Neural crest cell (in vitro differentiated cells): ENCODE measurements at places on chromosomes 16 and 17.

- DNase-seq = no peak
Measured at GRCh38 chr16:30888856-30889499, 4.9 kb downstream of the BCL7C start.

DNA sequence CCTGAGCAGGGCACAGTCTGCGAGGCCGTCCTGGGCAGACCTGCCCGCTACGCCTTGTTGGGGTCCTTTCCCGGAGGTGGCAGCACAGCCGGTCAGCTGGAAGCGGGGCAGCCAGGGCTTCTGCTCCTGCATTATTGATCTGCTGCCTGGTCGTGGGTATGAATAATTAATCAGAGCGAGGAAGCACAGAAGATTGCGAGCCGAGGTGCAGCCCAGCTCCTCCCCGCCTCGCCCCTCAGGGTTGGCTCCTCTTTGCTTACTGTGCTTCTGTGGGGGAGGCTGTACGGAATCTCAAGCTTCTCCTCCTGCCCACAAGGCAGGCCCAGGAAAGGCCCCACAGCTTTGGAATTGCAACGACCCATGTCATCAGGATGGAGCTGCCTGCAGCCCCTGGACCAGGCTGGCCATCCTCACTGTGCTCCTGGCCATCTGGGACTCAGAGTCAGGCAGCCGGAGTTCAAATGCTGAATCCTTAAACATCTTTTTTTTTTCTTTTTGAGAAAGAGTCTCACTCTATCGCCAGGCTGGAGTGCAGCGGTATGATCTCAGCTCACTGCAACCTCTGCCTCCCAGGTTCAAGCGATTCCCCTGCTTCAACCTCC, 25.6 kb downstream of the TRARG1 start:
- DNase-seq = no peak

GRCh38 chr16:81581107-81581506, 136.5 kb downstream of the CMIP start:
- no peak for DNase-seq

- DNase-seq = no peak
Measured at GRCh38 chr17:61504697-61505096, 52.5 kb downstream of the TBX4 start.

- no peak for DNase-seq
Measured at GRCh38 chr17:76870377-76870714, 2.1 kb downstream of the MGAT5B start.

GRCh38 chr16:65176603-65177002, 54.7 kb upstream of the CDH11 start:
- DNase-seq = no peak

DNA sequence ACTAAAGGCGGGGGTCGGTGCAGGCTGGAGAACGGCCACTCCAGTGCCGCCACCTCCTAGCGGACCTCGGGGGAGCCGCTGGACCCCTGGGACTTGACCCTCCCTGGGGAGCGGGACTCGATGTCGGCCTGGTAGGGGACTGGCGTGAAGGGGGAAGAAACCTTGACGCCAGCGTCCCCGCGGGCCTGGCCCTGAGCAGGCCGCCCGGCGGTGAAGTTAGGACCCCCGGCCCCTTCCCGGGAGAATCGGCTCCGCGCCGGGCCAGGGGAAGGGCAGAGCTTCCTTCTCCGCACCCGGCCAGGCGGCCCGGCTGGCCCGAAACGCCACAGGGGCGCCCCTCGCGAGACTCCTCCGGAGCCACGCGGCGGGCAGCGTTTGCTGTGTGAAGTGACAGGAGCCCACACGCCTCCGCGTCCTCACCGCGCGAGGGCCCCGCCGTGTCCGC, 389 bp downstream of the DUS1L start:
- no peak for DNase-seq

- DNase-seq = no peak
Measured at GRCh38 chr16:66474750-66475199, 47.7 kb downstream of the BEAN1 start.

- DNase-seq = no peak
Measured at GRCh38 chr17:61015966-61016365, 338.3 kb downstream of the BCAS3 start.

- no peak for DNase-seq
Measured at GRCh38 chr16:66507731-66508239, 42.1 kb downstream of the TK2 start.

DNA sequence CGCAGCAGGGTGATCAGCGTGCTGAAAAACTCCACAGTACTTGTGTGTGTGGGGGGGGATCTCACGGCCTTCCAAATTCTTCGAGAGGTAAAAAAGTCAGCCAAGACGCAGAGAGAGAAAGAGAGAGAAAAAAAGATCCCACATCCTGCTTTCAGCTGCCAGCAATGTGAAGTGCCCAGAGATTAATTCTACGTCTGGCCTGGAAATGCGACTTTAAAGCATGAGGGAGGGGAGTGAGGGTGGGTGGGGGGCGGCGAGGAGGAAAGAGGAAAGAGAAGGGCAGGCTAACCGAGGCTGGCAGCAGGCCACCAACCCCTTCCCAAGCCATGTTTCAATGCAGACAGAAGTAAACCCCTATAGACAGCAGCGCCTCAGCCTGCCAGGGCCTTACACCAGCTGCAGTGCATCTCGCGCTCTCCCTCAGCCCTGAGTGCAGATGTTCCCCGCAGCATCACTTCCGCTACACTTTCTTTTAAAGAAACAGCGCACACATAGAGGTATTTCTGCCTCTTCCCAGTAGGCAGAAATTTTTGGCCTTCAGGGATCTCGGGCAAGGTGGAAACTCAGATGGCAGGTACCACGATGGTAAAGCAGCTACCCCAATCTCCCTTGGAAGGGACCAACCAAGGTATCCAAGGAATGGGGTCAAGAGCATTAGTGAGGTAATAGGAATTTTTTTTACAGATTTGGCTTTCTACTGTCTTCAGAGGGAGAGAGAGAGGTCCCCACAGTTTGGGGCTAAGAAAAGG, 87.8 kb downstream of the SMG6 start:
- DNase-seq = no peak

GRCh38 chr17:35895636-35896587, 15.8 kb upstream of the CCL5 start:
- no peak for DNase-seq

DNA sequence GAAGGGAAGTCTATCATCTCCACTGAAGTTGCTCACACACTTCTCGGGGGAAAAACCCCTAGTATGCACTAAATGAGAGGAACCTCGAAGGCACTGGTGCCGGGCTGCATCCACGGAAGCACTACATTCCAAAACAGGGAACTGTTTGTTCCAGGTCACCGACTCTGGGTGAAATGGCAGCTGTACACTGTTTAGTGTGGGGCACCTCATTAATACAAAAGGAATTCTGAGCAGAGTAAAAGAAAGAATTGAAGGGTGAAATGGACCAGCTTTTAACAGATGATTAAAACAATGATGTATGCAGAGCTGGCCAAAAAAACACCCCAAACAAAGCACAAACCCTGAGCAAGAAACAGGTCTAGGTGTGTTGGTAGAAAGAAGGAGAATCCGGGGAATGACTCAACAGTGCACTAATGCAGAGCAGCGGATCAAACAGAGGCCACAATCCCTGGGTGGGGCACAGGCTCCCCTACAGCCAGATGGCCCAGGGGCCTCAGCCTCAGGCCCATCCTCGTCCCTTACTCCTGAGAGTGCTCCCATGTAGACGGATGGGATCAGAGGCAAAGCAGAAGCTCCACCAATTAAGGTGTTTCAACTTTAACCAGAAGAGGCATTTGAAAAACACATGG, 161.5 kb downstream of the ZFHX3 start:
- DNase-seq = no peak

- DNase-seq = no peak
Measured at GRCh38 chr16:67278773-67279295, 498 bp upstream of the PLEKHG4 start.

DNA sequence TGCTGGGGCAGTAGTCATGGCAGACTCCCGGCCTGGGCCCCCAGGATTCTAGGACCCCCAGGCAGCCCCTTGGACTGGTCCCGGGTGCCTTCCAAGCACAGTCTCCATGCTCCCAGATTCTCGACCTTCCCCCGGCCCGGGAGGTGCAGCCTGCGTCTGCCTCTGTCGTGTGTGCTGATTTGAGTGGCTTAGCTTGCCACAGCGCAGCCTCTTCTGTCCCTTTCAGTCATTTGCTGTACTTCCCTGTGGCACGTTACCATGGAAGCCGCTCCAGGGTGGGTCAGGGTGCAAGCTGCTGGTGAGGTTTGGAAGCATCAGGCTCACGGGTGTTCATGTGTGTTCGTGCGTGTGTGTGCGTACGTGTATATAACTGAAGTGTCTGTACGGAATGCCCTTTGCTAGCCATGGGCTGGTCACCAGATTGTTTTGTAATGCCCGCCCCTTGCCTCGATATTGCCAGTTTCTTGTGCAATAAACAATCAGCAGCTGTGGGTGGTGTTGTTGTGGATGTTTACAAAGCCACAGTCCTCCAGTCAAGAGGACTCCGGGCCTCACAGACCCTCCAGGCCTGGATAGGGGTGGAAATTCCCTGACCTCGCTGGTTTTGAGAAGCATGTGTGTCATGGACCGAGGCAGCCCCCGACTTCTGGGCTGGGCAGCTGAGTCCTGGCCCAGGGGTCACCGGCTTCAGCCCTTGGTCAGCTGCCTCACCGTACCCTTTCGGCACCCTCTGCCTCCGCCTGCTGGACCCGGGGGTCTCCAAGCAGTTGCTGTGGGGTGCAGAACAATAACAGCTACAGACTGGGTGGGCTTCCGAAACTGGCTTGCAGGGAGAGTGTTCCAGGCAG, 9.7 kb upstream of the CLEC18A start:
- DNase-seq = no peak

DNA sequence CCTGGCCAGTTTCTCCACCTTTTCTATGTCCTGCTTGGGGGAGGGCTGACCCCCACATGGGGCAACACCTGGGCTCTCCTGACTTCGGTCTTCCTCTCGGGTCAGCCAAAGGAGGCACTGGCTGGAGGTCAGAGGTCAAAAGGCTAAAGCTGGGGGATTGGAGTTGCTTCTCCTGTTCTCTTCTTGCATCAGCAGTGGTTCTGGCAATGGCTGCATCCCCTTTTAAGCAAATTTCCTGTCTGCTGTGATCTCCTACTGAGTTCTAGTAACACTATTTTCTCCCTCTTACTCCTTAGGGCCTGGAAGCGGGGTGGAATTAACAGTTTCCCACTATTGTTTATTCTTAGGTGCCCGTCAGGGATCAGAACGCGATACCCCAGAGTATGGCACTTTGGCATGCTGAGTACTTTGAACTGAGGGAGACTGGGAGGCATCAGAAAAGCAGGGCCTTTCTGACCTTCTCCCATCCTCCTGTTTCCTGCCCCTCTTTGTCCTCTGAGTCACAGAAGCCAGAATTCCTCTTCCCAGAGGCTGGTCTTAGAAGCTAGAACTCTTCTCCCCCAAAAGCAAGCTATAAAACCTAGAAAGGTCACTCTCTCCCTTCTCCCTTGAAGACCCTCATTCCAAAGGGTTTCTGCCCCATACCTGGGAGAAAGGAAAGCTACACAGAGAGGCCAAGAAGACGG, 268.2 kb downstream of the STX8 start:
- DNase-seq = no peak

DNA sequence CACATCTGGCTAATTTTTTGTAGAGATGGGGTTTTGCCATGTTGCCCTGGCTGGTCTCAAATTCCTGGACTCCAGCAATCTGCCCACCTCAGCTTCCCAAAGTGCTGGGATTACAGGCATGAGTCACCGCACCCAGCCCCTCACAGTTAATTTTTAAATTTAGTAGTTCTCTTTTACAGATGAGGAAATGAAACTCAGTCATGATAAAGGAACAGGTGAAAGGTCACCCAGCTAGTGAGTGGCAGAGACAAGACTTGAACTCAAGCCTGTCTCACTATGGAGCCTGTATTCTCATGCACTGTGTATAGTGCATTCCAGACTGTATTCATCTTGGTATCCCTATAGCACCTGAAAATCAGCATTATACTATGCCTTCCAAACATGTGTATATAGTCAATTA, 77.1 kb upstream of the WSB1 start:
- no peak for DNase-seq

DNA sequence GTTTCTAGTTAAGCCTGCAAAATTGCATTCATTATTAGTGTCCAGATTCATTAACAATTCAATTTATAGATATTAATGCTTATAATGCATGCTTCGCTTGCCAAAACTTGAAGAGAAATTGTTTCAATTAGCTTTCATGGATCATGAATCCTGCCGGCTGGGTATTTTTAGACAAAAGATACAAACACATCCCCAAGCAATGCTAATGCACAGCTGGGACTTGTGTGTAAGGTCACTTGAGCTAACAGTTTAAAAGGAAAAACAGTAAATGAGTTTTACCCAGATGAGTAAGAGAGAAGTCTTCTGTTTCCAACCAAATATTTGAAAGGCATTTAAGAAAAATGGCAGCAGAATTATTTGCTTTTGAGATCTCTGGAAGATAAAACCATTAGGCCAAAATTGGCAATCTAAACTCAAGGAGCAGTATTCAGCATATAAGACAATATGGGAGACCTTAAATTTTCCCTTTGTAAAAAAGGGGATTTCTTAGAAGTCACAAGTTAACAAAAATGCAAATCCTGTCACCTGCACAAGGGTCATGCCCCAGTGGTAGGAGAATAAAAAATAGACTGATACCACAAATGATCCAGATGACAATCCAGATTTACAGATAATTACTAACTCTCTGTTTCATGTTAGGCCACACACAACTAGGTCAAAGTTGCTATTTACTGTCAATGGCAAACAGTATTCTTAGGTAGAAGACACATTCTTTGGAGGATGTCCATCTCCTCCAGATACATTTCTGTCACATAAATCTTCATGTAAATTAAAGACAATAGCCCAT, 418.4 kb upstream of the PMFBP1 start:
- no peak for DNase-seq

DNA sequence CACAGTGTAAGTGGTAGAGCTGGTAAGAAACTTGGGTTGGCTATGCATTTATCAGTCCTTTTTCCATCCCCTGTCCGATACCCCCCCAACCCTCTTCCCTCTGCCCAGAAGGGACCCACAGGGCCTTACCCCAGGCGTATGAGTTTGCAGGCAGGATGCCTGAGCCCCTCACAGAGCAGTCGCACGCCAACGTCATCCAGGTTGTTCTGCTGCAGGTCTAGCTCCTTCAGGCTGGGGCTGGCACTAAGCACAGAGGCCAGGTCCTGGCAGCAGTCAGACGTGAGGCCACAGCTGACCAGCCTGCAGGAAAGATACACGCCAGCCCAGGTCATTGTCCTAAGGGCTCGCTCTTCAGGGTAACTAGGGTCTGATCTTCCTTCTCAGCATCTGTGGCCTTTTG, 45.0 kb downstream of the NLRP1 start:
- no peak for DNase-seq

DNA sequence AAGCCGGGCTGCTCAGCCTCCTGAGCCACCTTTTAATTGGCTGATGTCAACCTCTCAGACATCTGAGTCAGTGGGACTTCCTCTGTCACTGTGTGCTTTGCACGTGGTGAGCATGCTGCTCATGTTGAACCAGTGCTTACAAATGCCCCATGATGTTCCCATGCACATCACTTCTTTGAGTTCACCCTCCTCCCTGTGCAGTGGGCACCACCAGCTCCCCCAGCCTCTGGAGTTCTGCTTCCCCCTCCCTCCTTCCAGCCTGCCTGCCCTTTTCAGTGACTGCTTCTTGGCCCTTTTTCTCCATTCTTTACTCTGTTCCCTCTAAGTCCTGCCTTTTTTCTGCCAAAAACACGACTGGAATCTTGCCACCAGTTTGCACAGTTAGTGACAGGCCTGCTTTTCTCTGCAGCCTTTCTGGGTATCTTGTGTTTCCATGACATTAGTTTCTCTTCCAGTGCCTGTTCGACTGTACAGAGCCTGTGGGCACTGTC, 41.6 kb downstream of the USP10 start:
- DNase-seq = no peak

GRCh38 chr17:64683796-64684195, 21.7 kb upstream of the SMURF2 start:
- DNase-seq = no peak

- peak; percentile 82 for DNase-seq
Measured at GRCh38 chr16:67246081-67246755, 1.1 kb downstream of the FHOD1 start.
